ENCODE measurements at places on chromosomes 13 and 19.

- DNase-seq, result no peak
Measured at GRCh38 chr19:30704771-30705330, 332.7 kb downstream of the ZNF536 start.

DNA sequence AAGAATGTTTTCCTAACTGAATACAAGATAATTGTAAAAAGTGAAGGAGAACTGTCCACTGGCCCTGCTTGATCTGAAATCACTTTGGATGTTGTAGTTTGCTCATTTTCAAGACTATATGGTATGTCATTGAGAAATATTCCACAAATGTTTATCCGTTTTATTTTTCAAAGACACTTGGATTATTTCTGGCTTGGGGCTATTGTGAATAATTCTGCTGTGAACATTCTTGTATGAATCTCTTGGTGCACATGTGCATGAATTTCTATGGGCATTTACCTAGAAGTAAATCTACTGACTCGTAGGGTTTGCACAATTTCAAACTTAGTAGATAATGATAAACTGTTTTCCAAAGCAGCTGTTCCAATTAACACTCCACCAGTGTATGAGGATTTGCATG is 8.6 kb downstream of the RXFP2 start:
- DNase-seq, result no peak

DNA sequence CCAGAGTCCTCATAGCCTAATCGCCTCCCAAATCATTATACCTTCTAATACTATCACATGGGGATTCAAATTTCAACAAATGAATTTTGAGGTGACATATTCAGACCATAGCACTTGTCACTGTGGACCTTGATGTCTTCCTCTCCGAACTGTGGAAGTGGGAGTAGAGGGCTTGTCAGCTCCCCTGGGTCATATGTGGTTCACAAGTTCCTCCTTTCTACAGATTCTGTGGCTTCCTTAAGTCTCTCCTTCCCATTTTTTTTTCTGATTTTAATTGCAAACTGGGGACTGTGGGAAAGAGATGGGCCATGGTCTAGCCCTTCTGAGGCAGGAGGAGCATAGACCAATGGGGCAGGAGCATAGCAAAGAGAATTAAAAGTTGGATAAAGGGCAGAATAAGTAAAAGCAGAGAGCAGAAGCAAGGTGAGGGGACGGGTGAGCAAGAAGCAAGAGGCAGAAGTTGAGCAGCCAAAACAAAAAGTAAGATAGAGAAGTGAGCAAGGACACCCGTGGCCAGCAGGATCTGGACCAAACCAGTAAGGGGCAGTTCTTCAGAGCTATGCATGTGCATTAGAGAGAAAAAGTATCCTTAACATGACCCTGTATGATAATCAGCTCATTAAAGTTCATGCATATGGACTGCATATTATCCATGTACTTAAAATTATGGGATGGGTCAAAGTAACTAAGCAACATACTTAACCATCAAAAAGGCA is 2.6 kb upstream of the SIGLEC7 start:
- no peak for DNase-seq

GRCh38 chr13:109026266-109026665 is 396.9 kb downstream of the MYO16 start:
- no peak for DNase-seq

DNA sequence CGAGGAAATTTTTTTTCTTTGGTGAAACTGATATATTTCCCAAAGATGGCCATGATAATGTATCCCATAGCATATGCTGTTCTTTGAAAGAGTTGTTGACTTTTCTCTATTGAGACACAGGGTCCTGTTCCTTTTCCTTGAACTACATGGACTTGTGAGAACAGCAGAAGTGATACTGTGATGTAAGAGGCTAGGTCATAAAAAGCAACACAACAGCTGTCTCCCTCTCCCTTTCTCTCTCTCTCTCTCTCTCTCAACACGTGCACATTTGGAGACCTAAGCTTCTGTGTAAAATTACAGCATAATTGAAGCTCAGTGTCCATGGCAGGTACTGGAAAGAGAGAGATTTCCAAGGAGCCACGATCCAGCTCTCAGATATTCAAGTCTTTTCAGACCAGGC is 1712.4 kb downstream of the EFNB2 start:
- no peak for DNase-seq

GRCh38 chr19:34193876-34194275 is 21.6 kb downstream of the LSM14A start:
- DNase-seq, result no peak

DNA sequence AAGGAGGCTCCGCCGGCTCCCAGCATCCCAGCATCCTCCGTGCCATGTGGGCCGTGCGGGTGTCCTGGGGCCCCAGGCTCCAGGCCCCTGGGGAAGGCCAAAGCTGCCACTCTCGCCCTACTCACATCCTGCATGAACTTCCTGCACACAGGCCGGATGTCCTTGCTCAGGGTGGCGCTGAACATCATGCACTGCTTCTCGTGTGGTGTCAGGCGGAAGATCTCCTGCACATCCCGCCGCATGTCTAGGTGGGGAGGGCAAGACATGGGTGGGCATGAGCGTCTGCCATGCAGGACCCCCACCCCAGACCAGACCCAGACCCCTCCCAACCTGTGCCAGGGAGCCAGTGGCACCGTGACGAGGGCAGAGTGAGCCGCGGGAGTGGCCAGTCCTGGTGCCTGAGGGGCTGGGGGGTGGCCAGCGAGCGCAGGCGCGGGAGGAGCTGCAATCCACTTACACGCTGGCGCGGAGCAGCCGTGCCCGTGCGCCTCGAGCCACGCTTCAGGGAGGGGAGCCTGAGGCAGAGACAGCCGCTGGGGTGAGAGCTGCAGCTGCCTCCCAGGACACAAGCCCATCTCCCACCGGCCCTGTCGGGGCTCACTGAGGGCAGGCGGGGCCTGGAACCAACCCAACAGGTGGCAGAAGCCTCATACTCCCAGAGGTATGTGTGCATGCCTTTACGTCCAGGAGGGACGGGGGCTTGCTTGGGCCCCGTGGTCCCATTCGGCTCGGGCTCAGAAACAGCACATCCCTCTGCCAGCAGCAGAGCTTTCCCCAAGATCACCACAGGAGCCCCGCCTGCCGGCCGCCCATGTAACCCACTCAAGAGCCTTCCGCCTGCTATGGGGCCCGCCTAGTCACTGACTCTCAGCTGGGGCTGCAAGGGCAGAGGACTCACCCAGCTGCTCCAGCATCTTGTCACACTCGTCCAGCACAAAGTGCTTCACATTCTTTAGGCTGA is 8.8 kb downstream of the DDX39A start:
- DNase-seq, result no peak

GRCh38 chr19:282501-282900 is 8.7 kb downstream of the PLPP2 start:
- DNase-seq, result no peak

DNA sequence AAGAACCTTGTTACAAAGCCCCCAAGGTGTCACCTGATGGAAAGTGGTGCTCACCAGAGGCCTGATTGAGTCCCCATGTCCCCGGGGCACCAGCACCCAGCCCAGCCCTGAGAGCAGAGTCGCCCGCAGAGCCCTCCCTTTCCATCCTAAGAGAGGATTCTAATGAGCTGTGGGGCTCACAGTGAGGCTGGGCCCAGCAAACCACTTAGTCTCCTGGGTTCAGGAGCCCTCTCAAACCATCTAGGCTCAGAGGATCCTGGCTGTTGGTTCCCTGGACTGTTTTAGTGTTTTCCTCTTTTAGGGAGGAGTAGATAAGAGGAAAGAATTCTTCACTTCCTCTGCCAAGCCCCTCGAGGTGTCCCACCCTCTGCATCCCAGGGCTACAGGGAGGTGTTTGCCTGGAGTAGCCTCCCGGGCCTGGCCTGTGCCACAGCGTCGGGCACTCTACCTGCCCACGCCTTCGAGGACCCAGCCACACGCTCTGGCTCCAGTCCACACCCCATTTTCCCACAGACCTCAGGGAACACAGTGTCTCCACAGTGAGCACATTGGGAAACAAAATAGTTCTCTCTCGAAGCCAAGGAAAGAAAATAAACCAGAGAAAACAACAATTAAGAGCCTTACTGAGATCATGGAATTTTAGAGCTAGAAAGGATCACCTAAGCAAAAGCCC is 34.4 kb downstream of the DHRS12 start:
- DNase-seq, result no peak

DNA sequence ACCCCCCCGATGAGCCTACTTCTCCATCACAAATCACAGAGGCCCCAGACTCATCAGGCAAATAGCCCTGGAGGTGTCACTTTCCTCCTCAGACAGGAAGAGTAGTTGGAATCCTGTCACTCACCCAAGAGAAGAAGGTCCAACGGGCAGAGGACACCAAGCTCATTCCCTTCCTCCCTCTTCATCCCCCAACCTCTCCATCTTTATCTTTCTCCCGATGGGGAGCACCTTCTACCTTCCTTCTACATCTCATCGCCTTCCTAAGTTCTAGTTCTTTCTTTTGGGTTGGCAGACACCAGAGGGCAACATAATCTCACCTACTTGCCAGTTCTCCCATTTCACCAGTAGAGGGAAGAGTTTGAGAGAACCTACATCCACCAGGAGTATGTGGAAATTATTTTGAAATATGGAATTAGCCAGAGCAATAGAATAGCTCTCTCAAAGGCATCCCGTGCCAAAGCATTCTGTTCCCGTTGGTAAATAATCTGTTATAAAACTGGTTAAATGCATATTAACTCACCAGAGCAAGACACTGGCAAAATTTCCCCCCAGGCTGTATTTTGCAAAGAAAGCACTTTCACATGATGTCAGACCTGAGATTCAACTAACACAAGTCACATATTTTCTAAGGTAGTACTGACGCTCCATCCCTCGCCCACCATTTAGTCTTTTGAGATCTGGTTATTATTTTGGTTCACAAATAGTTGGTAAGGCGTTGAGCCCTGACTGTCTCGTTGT is 55.0 kb downstream of the ZIC5 start:
- DNase-seq, result peak; percentile 71

- no peak for DNase-seq
Measured at GRCh38 chr13:74573654-74574053, 439.4 kb upstream of the KLF12 start.

DNA sequence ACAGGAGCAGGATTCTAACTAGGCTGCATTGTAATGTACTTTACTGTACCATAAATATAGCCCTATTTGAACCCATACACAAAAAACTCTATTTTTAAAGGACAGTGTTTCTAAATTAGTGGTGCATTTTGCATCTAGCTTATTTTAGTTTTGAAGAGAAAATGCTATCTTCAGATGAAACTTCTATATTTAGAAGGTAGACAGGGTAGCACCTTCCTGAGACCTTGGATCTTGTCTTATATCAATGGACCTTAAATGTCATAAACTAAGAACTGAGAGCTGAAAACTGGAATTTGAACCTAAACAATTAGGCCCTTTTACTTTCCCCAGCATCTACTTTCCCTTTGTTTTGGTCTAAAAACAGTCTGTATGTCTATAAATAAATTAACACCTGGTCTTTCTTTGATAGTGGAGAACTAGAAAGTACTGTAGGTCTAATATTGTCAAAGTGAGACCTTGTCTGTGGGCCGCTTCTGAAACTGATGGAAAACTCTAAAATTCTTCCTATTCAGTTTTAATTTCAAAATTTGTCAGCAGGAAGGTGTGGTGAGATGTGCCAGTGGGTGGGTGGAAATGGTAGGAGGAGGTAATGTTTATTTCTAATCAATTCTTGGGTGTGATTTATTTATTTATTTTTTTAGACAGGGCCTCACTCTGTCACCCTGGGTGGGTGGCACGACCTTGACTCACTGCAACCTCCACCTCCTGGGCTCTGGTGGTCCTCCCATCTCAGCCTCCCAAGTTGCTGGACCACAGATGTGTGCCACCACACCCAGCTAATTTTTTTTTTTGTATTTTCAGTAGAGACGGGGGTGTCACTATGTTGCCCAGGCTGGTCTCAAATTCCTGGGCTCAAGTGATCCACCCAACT is 10.1 kb downstream of the COG3 start:
- DNase-seq, result no peak

DNA sequence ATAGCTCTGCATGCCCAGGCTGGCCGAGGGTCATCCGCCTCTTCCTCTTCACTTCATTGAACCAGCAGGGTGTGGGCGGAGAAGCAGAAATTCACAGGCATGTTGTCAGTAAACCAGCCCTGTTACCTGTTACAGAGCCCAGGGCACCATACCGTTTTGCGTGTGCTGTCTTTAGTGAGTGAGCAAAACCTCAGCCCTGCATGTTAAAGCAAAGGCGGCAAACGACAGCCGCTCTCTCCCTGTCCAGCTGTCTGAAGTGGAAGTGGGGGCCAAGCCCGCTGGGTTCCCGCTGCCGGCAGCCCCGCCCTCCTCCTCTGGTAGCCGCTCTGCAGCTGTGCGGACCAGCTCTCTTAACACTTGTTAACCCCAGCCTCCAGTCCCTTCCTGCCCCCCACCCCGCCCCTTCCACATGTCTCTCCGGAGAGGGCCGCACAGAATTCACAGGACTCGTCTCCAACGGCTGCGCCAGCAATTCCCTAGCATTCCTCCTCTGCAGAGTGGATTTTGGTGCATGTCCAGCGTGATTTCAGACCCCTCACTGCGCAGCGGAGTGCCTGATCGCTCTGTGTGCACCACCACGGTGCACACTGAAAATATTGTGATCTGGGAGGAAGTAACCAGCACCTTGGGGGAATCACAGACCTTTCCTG is 12.7 kb downstream of the KLHL26 start:
- DNase-seq, result peak; percentile 70

DNA sequence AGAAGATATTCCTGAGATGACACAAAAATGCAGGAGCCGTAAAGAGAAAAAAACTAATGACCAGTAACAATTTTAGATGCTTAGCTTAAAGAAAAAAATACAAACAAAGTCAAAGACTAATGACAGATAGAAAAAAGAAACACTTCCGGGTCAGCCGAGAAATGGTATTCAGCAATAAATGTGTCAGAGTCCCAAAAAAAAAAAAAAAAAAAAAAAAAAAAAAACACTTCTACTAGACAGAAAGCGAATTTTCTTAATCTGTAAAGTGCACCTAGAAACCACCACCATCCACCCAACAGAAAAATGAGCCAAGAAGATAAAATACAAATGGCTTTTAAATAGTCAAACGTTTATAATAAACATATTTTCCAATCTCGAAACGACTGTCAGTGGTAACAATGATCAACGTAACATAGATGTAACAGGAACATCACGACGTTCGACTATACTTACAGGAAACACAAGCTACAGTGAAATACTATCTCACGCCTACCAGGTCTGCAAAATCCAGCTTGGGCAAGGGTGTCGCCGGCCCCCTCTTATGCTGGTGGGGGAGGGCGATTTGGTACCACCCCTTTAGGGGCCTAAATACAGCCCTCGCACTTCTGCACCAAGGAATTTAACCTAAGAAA is 10.6 kb downstream of the ABHD17A start:
- DNase-seq, result no peak

- DNase-seq, result no peak
Measured at GRCh38 chr13:30082391-30082790, 225.0 kb downstream of the KATNAL1 start.

GRCh38 chr13:42102961-42103865 is 54.8 kb downstream of the DGKH start:
- peak; percentile 57 for DNase-seq

GRCh38 chr13:111216166-111216960 is 101.3 kb downstream of the ARHGEF7 start:
- peak; percentile 27 for DNase-seq

DNA sequence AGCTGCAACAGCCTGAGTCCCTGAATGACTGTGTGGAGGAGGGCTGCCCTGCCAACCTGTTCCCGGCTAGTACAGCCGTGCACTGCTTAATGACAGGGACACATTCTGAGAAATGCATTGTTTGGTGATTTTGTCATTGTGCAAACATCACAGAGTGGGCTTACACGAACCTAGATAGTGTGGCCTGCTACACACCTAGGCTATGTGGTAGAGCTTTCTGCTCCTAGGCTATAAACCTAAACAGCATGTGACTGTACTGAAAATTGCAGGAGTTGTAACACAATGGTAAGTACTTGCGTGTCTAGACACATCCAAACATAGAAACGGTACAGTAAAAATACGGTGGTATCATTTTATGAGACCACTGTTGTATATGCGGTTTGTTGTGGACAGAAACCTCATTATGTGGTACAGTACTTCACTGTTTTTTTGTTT is 35.0 kb downstream of the VASP start:
- no peak for DNase-seq
